CD4-positive, alpha-beta T cell treated with Interleukin-4 for 1 hour (primary cell): ENCODE measurements at places on chromosomes 16 and 17.
A peak's percentile ranks its signal among the peaks of the same experiment; 100 is the strongest.

GRCh38 chr16:7602291-7602950, 269.8 kb downstream of the RBFOX1 start:
- DNase-seq = no peak

DNA sequence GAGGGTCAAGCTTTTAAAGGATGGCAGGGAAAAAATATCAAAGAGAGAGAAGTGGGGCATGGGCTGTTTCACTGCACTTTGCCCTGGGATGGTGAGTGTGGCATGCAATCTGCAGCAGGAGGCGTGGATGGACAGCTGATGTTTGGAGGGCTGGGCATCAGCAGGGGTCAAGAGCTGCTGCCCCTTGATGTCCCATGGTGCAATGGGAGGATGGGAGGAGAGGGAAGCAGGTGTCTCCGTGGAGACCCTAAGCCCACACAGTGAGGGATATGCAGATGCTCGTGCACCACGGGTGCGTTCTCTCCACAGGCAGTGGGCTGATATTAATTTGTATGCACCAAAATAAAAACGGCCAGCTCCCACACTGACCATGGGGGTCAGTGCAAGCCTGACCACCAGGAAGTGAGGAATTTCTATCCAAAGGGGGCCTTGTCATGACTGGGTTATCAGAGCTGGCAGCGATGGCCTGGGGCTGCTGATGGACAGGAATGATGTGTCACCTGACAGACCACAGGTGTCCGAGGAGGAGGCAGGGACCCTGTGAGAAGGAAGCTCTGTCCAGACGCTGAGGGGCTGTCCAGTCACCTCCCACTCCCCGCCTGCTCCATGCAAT, 183.6 kb downstream of the IRF8 start:
- no peak for DNase-seq

- DNase-seq = no peak
Observed at GRCh38 chr17:28460901-28461300, 12.5 kb upstream of the SLC13A2 start.

- no peak for DNase-seq
Observed at GRCh38 chr16:51699686-51700396, 548.8 kb upstream of the SALL1 start.

DNA sequence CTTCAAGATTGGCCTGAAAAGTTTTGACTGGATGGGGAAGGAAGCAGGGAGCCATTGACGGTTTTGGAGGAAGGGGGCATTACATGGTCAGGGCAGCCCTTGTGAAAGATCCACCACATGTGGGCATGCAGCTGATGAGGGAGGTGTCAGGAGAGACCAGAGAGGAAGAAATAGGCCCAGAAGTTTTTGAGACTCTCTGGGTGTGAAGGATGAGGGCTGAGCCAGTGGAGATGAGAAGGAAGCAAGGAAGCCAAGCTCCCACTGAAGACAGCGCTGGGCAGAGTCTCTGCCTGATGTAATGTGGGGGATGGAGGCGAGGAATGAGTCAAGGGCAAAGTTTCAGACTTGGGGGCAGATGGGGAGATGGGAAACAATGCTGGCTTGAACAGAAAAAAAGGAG, 530 bp downstream of the CCL17 start:
- no peak for DNase-seq

GRCh38 chr17:32159586-32160438, 17.5 kb downstream of the RHOT1 start:
- no peak for DNase-seq

DNA sequence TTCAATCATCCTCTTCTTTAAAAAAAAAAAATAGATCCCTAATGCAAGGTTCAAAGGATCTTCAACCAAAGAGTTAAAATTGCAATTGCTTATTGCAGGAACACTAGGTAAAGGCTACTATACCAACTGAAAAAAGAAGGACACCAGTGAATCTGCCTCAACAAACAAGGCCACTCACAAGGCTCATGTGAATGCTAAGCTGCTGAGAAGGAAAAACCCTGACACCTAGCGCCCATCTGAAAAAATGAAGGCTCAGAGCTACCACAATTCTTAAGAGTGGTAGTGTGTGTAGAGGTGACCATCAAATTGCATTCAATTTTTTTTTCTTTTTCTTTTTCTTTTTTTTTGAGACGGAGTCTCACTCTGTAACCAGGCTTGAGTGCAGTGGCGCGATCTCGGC, 201.6 kb upstream of the C17orf78 start:
- no peak for DNase-seq

GRCh38 chr17:17813055-17813724, 23.6 kb downstream of the SREBF1 start:
- no peak for DNase-seq

GRCh38 chr16:11689031-11689840, 21.0 kb downstream of the SNN start:
- no peak for DNase-seq

DNA sequence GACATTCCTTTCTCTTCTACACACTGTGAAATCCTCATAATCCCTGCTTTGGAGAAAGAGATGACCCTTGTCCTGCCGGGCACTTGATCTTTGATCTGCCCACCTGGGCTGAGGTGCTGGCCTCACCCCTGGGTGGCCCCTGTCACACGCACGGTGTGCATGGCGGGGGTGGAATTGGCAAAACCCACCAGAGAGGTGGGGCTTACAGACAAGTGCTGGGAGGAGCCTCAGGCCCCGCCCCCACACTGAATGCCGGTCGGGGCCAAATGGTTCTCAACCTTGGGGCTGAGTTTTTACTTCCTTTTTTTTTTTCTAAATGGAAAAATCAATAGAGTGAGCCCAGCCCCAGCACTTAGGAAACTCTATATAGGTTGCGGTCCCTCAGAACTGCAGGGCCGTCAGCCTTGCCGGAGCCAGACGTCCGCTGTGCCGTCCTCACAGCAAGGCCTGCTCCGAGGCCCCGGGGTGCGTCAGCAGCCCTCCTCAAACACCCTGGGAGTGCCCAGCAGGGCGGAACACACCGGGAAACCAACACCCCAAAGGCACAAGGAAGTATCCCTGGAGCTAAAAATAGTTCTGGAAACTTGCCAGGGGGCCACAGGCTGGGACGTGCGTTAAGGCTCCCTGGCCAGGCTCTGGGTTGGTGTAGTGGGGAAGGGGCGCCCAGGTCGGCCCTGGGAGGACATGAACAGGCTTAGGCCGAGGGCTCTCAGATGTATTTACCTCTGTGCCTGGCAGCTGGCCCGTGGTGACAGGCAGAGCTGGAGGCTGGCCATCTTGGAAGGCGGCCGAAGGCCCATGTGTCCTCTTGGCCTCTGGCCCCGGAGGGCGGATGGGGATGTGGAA, 11.0 kb downstream of the GPRC5C start:
- no peak for DNase-seq

- no peak for DNase-seq
Observed at GRCh38 chr16:85492295-85492864, 120.7 kb upstream of the GSE1 start.

DNA sequence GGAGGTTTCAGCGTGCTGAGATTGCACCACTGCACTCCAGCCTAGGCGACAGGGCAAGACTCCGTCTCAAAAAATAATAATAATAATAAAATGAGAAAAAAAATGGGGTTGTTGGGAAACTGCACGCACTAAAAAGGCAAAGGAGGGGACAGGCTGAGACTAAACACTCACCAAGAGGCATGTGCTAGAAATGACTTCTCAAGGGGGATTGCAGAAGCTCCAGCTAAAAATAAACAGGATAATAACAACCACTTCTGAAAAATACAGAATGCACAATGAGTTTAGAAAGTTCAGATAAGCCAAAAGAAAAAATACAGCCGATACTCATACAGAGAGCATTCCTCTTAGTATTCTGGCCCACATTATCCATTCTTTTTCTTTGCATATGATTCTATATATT, 15.1 kb upstream of the TIMP2 start:
- no peak for DNase-seq

DNA sequence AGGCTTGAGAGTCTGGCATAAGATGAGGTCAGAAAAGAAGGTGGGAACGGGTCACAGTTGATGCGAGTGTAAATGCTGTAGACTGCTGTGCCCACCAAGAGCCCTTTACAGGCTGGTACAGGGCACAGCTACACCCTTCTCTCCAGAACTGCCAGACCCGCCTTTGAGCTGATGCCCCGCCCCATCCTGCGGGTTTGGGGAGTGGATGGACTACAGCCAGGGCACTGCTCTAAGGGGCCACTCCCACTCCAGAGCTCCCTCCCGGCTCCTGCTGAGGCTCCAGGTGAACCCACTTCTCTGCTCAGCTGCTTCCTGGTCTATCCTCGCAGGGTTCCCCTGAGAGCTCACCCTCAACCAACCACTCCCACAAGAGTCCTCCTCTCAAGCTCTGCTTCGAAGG, 12.3 kb downstream of the MEIOB start:
- DNase-seq = no peak

DNA sequence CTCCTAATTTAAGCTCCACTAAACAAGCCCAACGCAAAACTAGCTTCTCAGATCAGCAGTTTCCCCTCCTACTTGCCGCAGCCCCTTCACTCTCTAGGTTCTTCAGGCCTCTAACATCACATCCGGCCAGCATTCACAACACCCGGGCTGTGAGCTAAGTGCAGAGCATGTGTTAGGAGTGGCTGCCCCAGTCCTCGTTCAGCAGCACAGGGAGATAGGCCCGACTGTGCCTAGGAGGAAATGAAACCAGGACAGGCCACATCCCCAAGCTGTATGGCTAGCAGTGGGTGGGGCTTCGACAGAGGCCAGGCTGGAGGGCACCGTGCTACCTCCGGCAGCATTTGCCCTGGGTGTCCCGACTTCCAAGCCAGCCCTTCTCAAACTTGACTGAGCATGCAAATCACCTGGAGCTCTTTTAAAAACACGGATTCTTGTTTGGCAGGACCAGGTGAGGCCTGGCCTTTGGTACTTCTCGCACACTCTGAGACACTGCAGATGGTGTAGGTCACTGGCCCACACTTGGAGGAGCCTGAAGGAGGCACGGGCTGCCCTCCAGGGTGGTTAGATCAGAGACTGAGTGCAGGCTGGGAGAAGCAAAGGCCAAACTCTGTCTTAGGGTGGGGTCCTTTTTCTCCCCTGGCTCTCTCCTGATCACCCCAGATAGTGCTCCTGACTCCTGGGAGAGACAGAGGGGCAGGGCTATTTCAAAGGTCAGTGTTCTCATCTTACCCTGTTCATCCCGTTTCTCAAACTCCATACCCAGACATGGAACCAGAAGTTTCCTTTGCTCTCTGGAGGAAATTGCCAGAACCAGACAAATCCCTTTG, 202.0 kb downstream of the C16orf78 start:
- peak; percentile 12 for DNase-seq

- DNase-seq = no peak
Observed at GRCh38 chr17:30840771-30841170, 9.0 kb downstream of the ATAD5 start.

DNA sequence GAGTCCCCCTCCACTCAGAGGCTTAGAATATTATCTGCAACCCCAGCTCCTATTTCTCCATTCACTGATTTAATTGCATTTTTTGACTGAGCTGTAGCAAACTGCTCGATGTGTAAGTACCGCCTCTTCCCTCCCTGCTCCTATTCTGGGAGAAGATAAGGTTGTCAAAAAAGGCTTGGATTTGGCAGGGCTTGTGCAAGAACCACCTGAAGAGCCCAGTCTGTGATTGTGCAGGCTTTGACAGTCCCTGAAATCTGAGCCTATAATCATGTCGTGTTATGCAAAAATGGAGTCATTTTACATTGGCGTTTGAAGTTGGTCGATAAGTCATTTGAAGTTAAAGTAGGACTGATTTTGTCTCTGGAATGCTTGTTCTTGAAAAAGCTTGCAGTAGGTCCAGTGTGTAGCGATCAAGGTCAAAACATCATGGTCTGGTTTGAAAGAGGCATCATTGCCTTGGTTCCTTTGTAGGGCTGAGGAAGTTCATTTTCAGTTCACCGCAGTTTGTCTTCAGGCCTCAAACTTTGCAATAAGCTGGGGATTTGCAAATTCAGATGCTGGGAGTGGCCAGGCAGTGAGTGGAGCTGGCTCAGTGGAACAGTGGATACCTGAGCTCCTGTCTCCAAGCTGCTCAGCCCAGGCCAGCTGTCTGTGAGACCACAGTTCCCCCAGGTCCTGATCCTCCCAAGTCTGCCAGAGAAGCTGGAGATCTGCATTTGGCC, 68.8 kb downstream of the KATNIP start:
- no peak for DNase-seq

DNA sequence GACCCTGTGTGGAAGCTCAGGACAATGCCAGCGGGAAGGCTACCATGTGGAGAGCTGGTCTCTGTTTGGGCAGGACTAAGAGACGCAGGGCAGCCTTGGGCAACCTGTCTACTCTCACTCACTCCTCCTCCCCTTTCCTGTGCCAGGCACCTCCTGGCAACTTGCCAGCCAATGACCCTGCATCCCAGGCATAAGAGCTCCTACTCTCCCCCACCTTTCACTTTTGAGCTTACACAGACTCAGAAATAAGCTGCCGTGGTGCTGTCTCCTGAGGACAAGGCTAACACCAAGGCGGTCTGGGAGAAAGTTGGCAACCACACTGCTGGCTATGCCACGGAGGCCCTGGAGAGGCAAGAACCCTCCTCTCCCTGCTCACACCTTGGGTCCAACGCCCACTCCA, 2.6 kb downstream of the HBM start:
- DNase-seq = no peak

GRCh38 chr17:42852351-42852750, 1.4 kb downstream of the AOC3 start:
- DNase-seq = no peak

DNA sequence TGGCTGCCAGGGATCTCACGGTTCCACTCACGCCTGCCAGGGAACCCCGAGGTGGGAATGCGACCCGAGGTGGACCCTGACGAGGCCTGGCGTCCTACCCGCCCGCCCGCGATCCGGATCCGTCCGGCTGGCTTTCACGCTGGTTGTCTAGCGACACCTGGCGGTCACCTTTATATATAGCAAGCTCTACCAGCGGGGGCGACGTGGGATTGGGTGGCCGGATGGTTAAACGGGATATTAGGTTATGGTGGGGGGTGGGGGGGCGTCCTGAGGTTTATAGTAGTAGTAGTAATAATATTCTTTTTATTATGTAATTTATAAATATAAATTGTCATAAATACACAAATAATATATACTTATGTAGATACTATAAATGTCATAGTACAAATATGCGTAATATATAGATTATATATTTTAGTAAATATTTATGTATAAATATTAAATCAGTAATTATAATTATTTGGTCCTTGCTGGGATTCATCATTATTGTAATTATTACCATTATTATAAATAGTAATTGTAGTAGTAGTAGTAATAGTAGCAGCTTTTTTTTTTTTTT, 136.9 kb downstream of the KCNJ12 start:
- DNase-seq = peak; percentile 77

GRCh38 chr16:6804461-6804860, 528.2 kb upstream of the RBFOX1 start:
- DNase-seq = no peak
